AG09309 (cell line): ENCODE measurements at places on chromosomes 4 and X.

DNA sequence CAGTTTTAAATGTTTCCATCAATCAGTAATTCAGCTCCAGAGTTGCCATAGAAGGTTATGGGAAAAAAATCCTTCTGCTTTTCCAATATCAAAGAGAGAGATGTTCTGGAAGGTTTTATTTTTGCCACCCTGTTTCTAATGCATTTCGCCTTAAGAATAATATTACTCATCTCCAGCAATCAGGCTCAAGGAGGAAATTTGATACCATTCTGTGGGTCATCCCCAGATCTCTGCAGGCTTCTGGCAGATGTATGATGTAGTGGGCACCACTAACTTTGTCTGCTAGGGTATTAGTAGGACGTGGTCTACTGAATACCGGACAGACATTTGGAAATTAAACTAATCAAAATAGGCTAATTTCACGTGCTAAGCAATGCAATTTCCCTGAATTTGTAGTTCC, 645.4 kb upstream of the TENM3 start:
- DNase-seq: no peak

DNA sequence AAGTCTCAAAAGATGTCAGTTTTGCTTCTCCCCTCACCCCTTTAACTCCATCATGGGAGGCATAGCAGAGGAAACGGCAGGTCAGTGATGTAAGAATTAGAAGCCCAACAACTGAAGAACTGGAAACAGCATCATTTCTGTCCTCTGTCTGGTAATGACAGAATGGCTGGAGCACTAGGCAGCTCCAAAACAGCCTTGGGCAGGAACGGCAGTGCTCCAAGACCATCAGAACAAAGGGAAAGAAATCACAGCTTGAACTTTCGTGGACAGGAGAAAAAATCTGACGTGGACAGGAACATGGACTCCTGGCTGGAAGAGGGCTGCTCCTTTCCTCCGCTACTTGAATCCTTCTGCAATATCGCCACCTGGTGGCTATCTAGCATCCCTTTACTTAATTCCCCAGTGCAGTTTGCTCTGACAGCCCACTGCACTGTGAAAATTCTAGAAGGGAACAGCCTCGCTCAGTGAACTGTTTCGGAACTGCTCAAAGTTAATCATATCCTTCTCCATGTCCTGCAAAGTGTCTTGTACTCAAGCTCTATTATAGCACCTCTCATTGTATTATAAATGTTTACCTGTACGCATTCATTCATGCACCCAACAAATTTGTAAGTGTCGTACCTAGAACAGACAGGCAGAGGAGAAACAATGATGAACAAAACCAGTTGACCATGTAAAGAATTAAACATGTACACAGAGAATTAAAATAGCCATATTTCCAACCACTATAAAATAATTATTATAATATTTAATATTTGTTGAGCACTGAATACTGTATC, 20.4 kb downstream of the SLC25A53 start:
- DNase-seq: peak; percentile 79

DNA sequence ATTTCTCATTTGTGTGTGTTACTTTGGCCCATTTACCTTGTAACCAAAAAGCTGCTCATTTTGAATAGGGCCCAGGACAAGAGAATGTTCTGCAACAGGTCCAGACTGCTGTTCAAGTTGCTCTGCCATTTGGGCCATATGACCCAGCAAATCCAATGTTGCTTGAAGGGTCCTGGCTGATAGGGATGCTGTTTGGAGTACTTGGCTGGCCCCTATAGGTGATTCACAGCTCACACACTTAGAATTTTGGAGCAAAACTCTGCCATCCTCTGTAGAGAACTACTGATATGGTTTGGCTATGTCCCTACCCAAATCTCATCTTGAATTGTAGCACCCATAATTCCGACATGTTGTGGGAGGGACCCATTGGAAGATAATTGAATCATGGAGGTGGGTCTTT, 131.5 kb downstream of the AASDH start:
- no peak for DNase-seq

GRCh38 chr4:184573701-184574100, 75.5 kb downstream of the CASP3 start:
- DNase-seq: no peak
